ENCODE measurements at places on chromosomes 6 and 20.

DNA sequence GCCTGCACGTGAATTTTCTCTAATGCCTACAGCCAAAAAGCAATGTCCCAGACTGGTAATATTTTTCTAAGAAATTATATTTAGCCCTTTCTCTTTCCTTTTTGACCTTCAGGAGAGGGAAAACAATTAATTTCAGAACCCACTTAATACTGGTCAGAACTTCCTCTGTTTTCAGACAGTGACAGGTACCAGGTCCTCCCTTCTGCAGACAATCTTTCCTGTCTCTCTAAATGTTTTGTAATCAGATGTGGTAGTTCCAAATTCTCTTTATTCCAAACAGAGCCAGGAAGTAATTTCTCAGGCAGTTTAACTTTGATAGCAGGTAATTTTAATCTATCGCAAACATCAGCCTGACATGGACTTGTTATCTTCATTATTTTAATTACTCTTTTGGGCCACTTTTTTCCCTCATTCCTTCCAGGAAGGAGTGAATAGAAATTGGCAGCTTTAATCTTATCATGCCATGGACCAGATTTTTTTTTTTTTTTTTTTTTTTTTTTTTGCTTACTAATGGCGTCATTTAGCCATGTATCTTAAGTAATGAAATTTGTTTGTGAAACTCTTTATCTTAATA, 348.6 kb upstream of the SOX4 start:
- DNase-seq, result no peak

- DNase-seq, result peak; percentile 66
These were observed 60.0 kb downstream of the FYN start for GRCh38 chr6:111813237-111813636.

DNA sequence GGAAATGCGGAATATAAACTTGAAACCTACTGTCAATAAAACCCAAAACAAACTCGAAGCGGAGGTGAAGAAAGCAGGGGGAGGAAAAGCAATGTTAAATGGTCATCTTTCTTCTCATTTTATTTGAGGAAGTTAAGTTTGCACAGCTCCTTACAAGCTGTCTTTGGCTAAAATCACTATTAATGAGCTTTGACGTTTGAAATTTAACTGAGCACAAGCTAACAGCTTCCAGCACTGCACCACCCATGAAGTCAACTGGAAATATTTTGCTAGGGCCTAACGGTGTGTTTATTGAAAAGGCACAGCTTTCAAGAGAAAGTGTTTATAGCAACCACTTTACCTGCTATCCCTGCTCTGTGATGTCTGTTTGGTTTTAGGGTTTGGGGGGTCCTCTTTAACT, 103.8 kb downstream of the PKHD1 start:
- no peak for DNase-seq

GRCh38 chr6:130969791-130970491, 93.1 kb downstream of the EPB41L2 start:
- no peak for DNase-seq

DNA sequence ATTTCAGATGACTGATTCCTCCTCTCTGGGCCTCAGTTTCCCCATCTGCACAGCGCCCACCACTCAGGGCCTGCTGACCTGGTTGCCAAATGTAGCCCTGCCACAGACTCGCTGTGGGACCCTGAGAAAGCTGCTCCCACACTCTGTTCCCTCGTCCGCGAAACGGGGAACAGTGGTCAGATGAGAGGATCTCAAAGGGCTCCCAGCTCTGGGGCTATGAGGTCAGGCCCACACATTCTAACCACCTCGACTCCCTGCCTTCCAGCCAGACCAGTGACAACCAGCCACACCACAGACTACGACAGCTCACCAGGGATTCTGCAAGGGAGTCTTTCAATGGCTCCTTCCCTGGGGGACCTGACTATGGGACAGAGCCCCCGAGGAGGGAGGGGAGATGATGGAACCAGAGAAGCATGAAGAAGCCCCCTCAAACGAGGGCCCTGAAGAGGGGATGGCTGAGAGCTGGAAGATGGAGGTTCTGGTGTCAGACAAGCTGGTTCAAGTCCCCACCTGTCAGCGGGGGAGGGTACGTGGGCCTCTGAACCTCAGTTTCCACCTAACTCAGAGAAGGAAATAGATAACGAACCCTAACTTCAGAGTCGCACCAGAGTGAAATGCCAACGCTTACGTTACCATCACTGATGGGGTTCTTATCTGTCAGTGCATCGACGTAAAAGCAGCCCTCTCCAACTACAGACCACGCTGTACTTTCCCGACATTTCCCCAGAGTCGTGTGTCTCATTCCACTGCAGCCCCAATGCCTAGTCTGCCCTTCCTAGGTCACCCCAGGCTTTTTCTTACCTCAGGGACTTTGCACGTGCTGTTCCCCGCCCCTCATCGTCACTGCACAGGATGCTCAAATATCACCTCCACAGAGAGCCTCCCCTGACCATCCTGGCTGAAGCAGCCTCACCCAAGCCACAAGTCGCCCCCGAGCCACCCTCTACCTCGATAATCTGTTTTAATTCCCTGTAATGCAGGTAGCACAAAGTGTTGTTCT, 60.5 kb downstream of the PREX1 start:
- DNase-seq, result no peak

DNA sequence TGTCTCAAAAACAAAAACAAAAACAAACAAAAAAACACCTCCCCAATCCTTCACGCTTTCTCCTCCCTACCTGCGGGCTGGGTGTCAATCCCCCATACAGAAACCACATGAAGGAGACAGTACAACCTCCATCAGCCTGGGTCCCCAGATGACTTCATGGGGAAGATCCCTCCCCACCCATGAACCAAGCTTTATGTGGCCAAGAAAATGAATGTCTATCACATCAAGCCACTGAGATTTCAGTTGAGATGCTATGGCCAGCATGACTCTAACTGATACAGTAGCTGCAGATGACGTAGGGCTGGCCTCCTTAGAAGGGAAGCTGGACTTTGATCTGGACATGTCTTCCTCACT, 21.2 kb upstream of the BNIP5 start:
- no peak for DNase-seq

GRCh38 chr20:24630486-24631172, 161.2 kb downstream of the SYNDIG1 start:
- no peak for DNase-seq

DNA sequence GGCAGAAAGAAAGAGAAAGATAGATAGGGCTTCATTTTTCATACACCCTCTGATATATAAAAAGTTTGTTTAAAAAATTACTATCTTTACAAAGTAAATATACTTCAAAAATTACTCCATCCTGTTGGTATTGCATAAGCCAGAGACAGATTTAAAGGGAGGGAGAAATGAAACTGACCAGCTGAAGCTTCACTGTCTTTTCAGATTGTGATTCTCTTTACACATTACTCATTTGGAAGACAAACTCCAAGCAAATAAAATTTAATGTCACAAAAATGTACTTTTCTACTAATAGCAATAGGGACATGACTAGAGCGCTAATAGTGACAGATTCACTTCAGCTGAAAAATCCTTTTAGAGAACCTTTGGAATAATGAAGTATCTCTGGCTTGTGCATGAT, 38.6 kb upstream of the MARCKS start:
- no peak for DNase-seq

DNA sequence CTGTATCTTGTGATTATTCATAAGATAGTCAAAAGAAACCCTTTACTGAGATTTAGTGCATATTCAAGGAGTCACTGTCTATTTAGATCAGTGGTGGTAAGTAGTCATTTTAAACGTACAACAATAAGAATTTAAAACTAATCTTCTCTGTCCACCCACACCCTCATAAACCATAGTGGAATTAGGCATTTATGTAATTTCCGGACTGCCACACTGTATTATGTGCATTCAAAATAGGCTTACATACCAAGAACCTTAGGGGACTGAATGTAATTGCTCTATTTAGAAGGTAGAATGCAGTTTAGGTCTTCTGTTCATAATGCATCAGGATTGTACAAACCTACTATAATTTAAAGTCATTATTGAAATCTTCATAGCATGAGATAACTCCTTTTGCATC, 685.4 kb downstream of the TENT5A start:
- no peak for DNase-seq

DNA sequence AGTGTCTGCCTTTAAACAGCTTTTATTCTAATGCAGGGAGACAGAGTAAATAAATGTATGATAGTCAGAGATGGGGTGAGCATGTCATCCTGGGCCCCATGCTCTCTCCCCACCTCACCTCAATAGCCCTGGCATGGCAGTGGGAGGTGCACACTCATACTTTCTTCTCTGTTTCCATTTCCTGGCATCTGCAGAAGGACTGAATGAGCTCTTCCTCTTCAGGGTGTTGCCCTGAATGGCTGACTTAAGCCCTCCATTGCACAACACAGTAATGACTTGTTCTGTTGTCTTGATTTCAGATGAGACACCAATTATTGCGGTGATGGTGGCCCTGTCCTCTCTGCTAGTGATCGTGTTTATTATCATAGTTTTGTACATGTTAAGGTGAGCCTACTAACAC, 57.0 kb upstream of the GNRH2 start:
- DNase-seq, result no peak

- DNase-seq, result no peak
These were observed 3.2 kb upstream of the EEF1A2 start for GRCh38 chr20:63501818-63502670.

GRCh38 chr6:158707120-158707820, 57.4 kb downstream of the SYTL3 start:
- peak; percentile 43 for DNase-seq

DNA sequence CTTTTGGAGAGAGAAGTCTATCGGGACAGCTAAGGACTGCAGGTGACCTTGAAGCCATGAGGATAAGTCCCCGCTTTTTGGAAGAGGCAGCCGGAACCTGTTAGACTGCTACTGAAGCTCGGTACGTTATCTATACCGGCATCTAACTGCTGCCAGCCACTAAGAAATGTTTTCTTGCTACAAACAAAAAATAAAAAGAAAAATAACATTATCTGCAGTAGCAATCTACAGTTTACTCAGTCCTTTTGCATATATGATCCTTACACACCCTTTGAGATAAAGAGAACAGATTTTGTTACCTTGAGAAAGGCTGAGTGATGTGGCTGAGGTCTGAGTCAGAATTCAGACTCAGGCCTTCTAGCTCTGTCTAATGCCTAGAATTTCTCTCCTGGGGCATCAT, 314.6 kb downstream of the CDH26 start:
- no peak for DNase-seq

- DNase-seq, result no peak
These were observed 152.8 kb downstream of the NFATC2 start for GRCh38 chr20:51389543-51390264.

GRCh38 chr20:20227013-20227571, 140.8 kb upstream of the INSM1 start:
- DNase-seq, result no peak

GRCh38 chr6:76703285-76703684, 630.8 kb upstream of the IMPG1 start:
- no peak for DNase-seq

DNA sequence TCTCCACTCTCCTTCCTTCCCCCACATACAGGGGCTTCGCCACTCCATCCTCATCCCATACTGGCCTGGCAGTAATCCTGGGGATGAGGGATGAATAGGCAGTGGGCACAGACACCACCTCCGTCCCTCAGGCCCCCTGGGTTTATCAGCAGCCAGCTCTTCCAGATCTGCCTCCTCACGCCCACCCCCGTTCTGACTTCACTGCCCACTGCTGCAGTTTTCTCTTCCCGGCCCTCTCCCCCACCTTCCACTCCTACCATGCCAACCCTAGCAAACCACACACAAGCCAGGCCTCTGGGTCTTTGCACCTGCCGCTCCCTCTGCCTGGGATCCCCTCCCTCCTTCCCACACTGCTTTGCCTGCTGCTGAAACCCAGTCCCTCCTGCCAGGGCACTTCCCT, 22.3 kb downstream of the PNPLA1 start:
- no peak for DNase-seq

GRCh38 chr6:130293800-130294199, 71.0 kb upstream of the SAMD3 start:
- peak; percentile 52 for DNase-seq

DNA sequence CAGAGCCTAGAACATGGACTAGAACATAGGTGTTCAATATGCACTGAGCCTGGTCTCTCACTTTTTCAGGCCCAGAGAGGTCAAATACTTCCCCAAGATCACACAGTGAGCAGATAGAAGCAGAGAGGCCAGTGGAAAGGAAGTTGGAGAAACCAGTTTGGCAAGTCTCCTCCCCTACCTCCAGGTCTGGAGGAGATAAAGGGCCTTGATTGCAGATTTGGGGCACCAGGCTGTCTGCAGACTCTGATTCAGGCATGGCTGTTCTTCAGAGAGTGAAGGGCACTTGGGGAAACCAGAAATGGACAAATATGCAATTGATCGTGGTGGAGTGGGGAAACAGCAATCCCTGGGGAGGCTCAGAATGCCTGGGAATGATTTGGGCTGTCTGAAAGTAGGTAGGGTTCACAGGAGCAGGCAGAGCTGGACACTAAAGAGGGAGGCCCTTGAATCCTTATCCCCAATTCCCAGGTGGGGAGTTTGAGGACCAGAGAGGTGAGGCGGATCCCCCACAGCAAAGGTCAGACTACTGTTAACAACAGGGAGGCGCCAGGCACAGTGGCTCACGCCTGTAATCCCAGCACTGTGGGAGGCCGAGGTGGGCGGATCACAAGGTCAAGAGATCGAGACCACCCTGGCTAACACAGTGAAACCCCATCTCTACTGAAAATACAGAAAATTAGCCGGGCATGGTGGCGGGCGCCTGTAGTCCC, 2.3 kb downstream of the PEDS1 start:
- DNase-seq, result no peak
